ENCODE measurements at places on chromosomes 7 and 10.

DNA sequence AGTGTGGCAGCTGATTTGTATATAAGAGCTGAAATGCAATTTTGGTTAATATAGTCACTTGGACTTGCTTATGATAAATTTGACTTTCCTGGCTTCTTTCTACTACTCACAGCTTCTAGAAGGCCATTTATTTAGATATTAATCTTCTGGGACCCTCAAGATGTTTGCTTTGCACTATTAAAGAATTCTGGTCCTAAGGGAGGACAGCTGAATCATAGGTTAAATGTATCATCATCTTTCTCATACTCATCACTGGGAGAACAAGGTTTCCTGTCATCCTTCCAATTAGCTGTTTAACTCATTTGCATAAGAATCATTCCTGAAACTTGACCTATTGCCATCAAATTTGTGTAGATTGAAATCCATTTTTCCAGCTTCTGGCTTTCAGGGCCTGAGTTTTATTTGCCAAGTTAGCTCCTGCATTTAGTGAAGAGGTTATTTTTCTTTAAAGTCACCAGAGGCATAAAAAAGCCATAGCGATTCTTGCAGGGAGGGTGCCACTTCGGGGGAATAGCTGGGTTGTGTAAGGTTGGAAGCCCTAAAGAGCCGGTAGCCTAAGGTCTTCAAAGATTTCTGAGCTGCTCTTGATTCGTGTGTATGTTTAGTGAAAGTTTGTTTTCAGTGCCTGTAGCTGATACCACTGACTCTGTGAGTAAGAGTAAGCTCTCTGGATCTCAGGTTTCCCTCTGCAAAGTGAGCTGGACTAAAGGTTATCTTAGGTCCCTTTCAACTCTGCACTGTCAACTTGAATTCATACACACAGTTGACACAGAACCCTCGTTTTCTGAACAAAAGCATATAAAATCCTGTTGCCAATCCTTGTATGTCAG is 4.3 kb downstream of the MAP3K8 start:
- DNase-seq = no peak

DNA sequence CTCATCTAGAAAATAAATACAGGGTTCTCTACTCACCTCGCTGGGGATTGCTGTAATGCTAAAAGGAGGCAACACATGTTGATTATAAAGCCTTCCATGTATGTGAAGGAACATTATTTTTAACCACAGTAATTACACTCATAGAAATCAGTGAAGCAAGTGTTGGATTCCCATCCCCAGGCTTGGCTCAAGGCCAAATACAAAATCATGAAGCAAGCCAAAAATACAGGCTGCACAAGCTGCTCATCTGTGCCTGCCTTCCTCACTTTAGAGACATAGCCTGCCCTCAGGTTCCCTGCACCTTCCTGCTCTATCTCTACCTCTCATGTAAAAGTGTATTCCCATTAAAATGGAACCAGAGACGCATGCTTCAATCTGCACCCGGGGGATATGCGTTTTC is 1077.1 kb upstream of the C7orf33 start:
- DNase-seq = no peak

DNA sequence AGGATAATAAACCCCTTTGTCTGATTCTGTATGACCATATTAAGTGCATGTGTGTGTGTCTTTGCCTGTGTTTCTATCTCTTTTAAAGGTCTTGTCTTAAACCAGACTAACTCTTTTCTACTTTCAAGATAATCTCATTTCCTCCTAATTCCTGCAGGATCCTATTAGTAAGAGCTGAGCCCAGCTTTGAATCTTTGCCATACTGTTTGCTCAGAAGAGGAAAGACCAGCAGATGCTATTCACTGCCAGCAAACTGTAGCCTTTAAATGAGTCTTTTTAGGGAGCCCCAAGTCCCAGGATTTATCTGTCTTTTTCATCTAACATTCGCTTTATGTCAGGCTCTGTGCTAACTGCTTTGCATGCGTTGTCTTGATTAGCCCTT is 2.9 kb downstream of the GPR158 start:
- DNase-seq = no peak

DNA sequence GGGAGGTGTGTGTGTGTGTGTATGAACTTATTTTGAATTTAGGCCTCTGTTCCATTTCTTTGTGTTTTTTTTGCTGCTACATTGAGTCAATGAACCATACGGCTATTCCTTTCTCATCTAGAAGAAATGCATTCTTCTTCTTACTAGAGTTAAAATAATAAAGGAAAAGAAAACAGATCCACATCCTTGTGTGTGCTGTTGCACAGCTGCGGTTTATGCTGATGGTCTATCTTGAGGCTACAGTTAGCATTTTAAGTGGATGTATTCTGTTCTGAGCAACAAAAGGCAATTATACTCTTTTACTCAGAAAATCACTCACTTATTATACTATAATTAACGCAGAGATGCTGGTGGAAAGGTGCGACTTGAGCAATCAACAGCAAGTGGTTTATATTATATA is 615.0 kb upstream of the MBL2 start:
- DNase-seq = no peak
